ENCODE measurements at places on chromosomes 7 and 10. TPM values are rescaled to one million over a fixed set of nuclear protein-coding genes. Genes with fewer than 3 reads are reported as not detected.

GRCh38 chr7:113796557-113796956 is 122.3 kb downstream of the PPP1R3A start:
- peak; percentile 1 for DNase-seq

- no peak for DNase-seq
Observed at GRCh38 chr7:102068846-102069245, 217.8 kb upstream of the SH2B2 start.

GRCh38 chr10:131729361-131729760 is 171.4 kb upstream of the PPP2R2D start:
- no peak for DNase-seq

GRCh38 chr7:27178366-27178765 is 4.2 kb upstream of the HOXA10 start:
- DNase-seq, result no peak

- no peak for DNase-seq
Observed at GRCh38 chr7:4709187-4709586, 27.1 kb downstream of the FOXK1 start.

GRCh38 chr7:30654296-30655090 is 27.8 kb downstream of the CRHR2 start:
- DNase-seq, result no peak

DNA sequence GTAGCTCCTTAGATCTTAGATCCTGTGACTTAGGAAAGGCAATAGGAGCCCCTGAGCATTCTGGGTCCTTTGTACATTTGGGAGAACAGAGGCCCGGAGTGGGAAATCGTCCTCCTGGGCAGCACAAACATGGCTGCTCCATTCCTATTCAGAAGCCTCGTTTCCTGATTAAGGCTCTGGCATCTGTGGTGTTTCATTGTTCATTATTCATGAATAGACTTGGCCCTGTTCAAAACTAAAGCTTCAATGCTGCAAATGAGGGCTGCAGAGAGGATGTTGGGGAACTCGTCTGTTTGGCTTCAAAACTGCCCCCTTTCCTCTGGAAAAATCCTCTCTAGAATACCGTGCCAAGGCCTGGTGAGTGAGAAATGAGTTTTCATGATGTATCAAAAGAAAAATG is 3.4 kb upstream of the HTRA1 start:
- DNase-seq, result peak; percentile 21

GRCh38 chr7:108367946-108368345 is 88.3 kb downstream of the NRCAM start:
- no peak for DNase-seq

- DNase-seq, result no peak
Observed at GRCh38 chr7:12930534-12930933, 243.1 kb downstream of the ARL4A start.

- DNase-seq, result peak; percentile 37
Observed at GRCh38 chr7:99407872-99408378, 472 bp downstream of the PDAP1 start.

- DNase-seq, result no peak
Observed at GRCh38 chr7:47538846-47539311, 43.0 kb downstream of the TNS3 start.

DNA sequence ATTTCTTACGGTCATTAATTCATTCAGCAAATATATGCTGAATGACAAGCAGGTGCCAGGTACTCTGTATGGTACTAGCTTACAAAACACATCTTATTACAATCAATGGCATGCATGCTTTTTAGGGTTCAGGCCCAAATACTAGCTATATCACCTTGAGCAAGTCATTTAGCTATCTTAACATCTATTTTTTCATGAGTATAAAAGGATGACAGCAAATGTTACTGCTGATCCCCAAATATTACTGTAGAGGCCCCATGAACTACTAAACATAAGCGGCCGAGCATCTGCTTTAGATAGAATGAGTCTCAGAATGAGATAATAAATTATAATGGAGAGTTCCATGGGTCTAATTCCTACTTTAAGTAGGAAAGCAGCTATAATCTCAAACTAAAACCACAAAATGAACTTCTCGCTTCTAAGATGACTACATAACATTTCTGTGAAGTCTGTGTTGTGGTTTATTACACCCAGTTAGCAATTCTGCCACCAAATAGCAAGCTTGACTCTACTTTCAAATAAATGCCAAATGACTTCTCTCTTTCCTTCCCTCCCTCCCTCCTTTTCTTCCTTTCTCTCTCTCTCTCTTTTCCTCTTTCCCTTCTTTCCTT is 113.7 kb upstream of the LRRN3 start:
- DNase-seq, result no peak

DNA sequence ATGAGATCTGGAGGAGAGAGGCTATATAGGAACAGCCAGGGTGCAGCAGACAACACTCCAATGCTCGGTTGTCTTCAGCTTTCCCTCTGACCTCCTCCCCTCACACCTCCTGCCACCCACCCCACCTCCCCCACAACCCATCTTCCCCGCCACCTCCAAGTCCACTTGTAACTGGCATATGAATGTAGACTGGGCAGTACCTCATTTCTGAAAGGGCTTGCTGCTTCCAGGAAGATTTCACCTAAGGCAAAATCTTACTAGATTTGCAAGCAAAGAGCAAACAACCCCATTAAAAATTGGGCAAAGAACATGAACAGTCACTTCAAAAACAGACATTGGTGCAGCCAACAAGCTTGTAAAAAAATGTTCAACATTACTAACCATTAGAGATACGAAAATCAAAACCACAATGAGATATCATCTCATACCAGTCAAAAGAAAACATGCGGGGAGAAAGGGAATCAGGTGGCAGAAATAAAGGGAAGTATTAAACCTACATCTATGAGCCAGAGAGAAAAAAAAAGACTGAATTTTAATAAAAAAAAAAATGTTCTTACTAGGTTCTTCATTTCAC is 164.6 kb upstream of the C1GALT1 start:
- no peak for DNase-seq

DNA sequence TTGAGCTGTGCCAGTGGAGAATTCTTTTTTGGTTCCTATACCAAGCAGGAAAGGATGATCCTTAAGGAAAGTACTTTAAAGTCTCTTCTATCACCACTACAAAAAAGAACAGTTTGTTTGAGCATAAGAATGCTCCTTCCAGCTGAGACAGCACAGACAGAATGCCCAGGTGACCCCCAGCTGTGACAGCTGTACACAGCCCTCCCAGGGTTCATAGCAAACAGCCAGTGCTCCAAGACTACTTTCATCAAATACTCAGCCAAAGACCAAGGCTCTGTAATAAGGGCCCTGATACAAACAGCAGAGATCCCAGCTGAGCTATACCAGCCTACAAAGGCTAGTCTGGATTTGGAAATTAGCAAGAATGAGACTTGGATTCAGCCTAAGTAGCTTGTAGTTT is 65.7 kb downstream of the NXPH1 start:
- DNase-seq, result no peak

LRRC61 gene
- 48.1 TPM for total RNA-seq

KLF14 gene
- total RNA-seq, result not detected

GHRHR gene
- total RNA-seq, result not detected

GBX1 gene
- not detected for total RNA-seq

EGR2 gene
- total RNA-seq, result 18.3 TPM

AOC1 gene
- total RNA-seq, result not detected

RARRES2 gene
- total RNA-seq, result not detected

ADAM12 gene
- 0.11 TPM for total RNA-seq

C10orf90 gene
- not detected for total RNA-seq

GDF10 gene
- total RNA-seq, result 0.52 TPM

TSC22D4 gene
- total RNA-seq, result 71.0 TPM
